ENCODE measurements at places on chromosomes 2 and 18.

DNA sequence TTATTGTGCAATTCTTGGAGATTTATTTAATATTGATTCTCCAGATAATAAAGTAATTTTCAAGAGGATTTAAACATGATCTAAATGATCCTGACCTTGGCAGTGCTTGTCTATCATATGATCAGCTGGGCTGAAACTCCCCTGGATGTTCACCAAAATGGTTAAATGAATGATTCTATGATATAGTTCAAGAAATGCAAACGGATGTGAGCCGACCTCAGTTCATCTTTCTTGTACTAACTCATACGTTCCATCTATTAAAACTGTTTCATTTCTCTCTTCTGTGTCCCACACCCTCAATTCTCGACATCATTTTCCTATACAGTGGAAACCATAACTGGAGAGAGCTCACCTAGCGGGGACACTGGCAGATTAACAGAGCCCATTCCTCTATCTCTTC lies 281.7 kb upstream of the CCDC68 start:
- no peak for DNase-seq

DNA sequence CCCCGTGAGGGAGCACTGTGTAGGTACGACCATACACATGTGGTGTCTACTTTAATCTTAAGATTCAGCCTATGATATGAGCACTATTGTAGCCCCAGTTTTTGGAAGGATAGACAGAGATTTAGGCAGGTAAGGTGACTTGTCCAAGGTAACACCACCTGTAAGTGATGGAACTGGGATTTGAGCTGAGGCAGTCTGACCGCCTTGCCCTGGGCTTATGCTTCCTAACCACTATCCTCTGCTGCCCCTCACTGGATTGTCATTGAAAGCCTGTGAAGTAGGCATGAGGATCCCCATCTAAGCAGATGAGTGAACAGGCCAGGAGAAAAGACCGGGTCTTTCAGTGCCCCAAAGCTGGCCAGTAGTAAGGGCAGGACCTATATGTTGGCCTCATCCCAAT lies 343.8 kb downstream of the CYRIA start:
- DNase-seq: no peak

DNA sequence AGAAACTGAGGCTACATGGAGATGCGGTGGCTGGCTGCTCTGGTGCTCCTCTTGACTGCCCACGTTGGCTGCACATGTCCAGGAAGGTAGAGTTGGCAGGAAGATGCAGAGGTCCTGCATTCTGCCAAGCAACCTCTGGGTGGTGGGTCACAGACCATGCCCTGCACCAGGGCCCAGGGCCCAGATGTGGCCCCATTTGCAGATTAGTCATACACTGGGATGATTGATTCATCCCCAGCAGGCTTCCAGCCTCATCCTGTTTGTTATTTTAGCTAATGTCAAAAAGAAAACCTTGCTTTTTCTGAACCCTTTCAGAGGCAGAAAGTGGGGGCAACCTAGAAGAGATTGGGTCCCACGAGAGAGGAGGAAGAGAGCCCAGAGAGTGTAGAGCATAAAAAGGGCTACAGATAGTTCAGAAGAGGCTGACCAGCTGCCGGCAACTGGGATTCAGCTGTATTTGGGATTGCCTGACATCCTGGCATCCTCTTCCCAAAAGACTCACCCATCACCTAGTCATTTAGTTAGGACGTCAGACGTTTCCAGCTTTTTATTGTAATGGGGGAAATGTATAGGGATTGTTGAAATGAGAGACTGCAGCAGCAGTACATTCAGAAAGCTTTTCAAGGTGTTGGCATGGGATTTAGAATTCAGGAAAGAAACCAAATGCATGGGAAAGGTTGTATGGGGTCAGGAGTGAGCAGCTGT lies 101.9 kb downstream of the CTIF start:
- DNase-seq: no peak

DNA sequence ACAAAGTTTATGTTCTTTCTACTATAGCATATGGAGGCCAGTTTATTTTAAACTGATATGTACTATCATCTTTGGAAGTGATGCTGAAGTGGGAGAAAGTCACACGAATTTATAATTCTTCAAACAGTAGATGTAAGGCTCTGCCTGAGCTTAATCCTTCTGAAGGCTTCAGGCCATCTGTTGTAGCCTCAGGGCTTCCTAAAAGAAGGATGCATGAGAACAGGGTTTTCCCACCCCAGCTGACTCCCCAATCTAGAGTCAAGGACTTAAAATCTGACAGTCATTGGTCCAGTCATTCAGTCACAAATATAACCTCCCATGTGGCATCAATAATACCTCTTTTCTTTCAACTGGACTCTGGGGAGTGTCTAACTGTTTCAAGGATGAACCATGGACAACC lies 330.5 kb downstream of the KCNS3 start:
- no peak for DNase-seq

DNA sequence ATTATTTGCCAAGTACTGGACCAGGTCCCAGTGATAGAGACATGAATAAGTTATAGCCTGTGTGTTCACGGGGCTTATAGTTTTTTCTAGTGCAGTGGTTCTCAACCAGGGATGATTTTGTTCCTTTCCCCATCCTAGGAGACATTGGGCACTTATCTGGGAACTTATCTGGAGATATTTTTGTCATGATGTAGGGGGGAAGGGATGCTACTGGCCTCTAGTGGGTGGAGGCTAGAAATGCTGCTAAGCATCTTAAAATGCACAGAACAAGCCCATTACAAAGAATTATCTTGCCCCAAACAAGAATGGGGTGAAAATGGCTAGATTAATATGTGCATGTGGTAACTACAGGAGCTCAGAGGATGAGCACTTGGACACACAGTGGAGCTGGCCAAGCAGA lies 75.2 kb downstream of the KLHL29 start:
- peak; percentile 39 for DNase-seq

GRCh38 chr18:3688690-3689089 lies 238.7 kb downstream of the TGIF1 start:
- DNase-seq: no peak

GRCh38 chr18:305003-305501 lies 37.2 kb upstream of the THOC1 start:
- no peak for DNase-seq

DNA sequence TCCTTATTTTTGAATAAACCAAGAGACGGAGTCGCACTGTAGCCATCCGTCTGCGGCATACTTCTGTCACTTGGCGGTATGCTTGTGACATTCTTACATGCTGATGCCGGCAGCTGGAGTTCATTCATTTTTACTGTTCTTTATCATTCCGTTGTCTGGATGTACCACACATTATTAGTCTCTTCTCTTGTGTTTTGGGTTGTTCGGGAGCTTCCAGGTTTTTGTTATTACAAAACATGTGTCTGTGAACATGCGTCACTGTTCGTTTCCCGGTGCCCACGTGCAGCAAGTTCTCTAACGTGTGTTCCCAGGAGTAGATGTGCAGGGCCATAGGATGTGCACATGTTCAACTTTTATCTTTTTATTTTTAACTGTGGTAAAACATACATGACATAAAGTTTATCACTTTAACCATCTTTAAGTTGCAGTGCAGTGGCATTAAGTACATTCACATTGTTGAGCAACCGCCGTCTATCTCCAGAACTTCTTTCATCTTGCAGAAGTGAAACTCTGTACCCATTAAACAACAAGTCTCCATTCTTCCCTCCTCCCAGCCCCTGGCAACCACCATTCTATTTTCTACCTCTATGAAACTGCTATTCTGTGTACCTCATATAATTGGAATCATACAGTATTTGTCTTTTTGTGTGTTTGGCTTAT lies 40.1 kb downstream of the MTCL1 start:
- no peak for DNase-seq

DNA sequence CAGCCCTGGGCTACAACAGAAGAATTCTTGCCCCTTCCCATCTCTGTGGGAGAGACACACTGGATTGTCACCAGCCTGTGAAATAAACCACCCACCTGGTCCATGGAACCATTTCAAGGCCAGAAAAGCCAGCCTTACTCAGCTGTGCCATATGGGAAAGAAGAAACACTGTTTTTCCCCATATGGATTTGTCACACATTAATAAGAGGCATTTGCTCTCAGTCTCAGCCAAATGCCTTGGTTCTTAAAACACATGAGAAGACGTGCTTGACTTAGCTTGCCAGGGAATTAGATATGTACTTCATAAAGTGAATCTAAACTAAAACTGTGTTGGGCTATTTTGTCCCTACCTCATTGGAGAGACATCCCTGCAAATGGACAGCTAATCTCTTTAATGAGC lies 308.6 kb upstream of the TNP1 start:
- DNase-seq: no peak

Data from Kasumi-1 (cell line).